Stomach (tissue), 19 donors: ENCODE measurements at places on chromosomes 3 and 15. TPM values are rescaled to one million over a fixed set of nuclear protein-coding genes. Genes with fewer than 3 reads are reported as not detected.

GRCh38 chr15:71496336-71496955 lies 313.9 kb upstream of the NR2E3 start:
- DNase-seq = no peak

GRCh38 chr3:30871720-30872119 lies 22.7 kb downstream of the GADL1 start:
- peak; percentile 41 for DNase-seq

GRCh38 chr3:106172780-106173179 lies 304.0 kb upstream of the CBLB start:
- DNase-seq = no peak

DNA sequence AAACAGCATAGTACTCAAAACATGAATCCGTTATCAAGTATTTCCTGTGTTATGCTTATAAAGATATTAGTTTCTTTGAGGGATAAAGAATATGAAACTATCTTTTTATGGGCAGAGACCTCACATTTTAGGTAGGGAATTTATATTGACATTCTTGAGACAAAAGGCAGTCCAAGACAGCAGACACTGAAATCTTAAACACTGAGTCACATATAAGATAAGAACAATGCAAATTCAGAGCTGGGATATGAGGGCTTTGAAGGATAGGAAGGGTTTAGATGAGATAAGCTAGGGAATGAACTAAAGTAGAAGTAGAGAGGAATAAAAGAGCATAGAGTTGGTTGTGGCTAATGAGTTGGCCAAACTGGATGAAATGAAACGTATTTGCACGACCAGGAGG lies 58.4 kb downstream of the ASTE1 start:
- no peak for DNase-seq

DNA sequence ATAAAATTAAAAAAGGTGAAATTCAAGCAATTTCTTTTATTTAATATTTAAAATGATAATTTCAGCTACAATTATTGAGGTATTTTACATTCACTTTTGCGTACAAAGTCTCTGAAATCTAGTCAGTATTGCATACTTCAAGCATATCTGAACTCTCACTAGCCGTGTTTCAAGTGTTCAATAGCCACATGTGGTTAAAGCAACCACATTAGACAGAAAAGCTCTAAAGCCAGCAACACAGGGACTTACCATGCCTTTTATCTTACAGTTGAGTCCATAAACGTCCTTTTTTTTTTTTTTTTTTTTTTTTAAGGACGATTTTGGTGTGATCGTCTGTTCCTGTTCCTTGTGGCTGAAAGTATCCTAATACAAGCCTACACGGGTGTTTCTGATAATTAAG lies 257.0 kb upstream of the RGMA start:
- DNase-seq = no peak

DNA sequence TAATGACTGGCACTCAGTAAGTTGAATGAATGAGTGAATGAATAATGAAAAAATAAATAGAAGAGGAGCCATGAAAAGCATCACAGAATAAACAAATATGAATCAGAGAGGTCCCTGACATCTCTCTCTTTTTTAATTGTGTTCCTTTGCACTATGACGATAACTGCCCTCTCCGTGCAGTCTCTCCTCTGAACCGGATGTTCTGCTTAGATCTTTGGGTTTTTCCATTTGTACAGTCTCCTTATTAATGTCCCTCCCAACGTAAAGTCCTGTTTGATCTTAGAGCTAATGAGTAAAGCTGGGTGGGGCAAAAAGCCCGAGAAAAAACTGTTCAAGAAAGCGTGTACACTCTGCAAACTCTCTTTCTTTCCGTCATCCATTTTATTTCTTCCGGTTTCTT lies 28.3 kb upstream of the BHLHE40 start:
- DNase-seq = peak; percentile 47

DNA sequence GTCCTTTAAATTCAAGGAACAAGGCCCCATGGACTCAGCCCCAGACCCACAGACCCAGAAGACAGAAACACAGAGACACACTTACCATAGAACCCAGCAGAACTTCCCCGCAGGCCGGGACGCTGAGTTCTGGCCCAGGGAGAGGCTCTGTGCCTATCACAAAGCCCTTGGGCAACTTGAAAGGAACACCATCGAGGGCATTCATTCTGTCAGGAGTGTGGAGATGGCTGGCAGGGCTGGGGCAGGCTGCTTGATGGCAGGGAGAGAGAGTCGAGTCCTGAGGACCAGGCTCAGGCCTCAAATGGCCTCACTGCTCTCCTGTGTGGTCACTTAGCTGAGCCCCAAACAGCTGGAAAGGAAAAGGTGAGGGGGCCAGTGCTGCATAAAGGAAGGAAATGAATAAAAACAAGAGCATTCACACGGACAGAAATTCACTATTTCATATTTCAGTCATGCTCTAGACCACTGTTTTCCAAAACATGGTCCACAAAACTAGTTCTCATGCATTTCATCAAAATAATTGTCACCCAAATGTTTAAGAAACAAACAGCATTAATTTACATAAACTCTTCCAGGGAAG lies 8.9 kb downstream of the UBAP1L start:
- no peak for DNase-seq

- DNase-seq = no peak
These were observed 9.5 kb downstream of the HMG20A start for GRCh38 chr15:77430213-77430612.

- no peak for DNase-seq
These were observed 14.9 kb upstream of the RPN1 start for GRCh38 chr3:128665362-128666021.

The LARP6 gene
- 127 TPM for total RNA-seq

The P2RY13 gene
- 1.2 TPM for total RNA-seq

The SEMA3G gene
- total RNA-seq = 9.6 TPM

The LACTB gene
- total RNA-seq = 14.8 TPM

The BTLA gene
- not detected for total RNA-seq
